SW 1271 (cell line): ENCODE measurements at places on chromosomes 7 and 10.

GRCh38 chr7:49580761-49581160 is 192.7 kb upstream of the VWC2 start:
- no peak for DNase-seq

GRCh38 chr10:62081341-62082270 is 180.1 kb downstream of the ARID5B start:
- no peak for DNase-seq

GRCh38 chr7:5132539-5132938 is 57.5 kb upstream of the WIPI2 start:
- no peak for DNase-seq

DNA sequence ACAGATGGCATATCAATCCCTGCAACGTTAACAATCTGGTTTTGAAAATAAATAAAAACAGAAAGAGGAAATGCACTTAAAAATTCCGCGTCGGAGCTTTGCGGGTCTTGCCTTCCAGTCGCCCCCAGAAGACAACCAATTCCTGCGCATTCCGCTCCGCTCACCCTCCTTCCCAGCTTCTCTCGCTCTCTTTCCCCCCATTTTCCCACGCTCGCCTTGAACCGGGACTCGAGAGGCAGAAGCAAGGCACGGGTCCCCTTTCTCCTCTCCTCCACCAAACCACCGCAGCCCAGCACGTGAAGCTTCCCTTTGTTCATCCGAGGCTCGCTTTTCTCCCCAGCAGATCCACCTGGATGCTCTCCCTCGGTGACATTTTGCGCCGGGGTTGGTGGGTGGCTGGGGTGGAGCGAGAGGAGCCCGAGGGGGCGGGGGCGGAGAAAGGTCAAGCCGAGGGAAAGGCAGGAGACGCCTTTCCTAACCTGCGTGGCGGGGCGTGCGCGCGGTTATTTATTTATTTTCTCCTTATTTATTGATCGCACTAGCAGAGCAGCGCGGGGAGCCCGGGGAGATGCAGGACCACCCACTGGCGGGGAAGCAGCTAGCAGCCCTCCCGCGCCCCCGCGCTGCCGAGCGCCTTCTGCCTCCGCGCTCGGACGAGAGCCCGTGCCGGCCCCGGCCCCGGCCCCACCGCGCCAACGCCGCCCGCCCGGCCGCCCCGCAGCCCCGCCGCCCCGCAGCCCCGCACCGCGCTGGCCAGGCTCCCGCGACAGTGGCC is at the start of gene KCND2:
Gene KCND2, plus strand, starts transcription at position 475 of the 775 bp plus-strand sequence.
- DNase-seq, result no peak

GRCh38 chr10:11595395-11595692 is 16.1 kb downstream of the USP6NL start:
- no peak for DNase-seq

DNA sequence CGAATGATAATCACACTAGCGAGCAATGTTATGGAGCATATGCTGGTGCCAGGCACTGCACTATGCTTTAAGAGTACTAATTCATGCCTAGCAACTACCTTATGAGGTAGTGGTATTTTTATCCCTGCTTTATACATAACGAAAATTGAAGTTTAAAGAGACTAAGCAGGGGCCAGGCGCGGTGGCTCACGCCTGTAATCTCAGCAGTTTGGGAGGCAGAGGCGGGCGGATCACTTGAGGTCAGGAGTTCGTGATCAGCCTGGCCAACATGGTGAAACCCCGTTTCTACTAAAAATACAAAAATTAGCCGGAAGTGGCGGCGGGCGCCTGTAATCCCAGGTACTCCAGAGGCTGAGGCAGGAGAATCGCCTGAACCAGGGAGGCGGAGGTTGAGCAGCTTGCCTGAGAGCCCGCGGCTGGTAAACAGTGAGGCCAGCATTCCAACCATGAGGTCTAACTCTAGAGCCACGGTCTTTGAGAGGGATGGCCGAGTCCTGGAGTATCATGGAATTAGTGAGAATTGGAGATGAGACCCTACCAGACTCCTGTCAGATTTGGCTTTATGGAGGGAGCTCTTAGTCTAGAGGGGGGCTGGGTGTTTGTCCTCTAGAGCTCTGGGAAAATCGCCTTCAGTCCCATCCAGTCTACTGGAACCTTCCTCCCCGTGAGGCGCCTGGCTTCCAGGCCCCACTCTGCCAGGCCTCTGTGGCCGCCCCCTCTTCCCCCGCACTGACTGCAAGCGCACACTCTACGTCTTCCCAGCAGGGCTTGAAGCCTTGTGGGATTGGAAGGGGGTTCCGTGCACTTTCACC is 11.6 kb downstream of the TLX1 start:
- no peak for DNase-seq

GRCh38 chr10:69965086-69965485 is 87.6 kb upstream of the MACROH2A2 start:
- DNase-seq, result no peak

GRCh38 chr10:19935176-19935575 is 118.9 kb downstream of the PLXDC2 start:
- no peak for DNase-seq

- no peak for DNase-seq
Measured at GRCh38 chr7:40239755-40240303, 105.0 kb downstream of the SUGCT start.

GRCh38 chr10:119494236-119495020 is 48.1 kb downstream of the RGS10 start:
- no peak for DNase-seq

GRCh38 chr7:90771281-90771680 is 175.2 kb downstream of the CDK14 start:
- DNase-seq, result no peak

DNA sequence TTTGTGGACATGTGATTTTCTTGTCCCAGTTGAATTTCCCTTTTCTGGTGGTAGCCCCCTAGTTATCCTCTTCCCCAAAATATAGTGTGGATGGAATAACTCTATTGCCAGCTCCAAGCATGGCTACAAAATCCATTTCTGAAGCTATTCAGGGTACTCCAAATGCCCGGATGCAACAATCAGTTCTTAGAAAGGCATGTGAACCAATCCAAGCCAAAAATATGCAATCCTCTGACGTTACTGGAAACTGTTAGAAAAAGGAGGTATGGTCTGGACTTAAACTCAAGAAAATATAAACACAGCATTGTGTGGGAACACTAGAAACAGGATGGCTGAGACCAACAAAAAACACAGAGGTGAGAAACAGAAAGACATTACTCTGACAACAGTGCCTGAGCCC is 347.0 kb downstream of the GPAM start:
- no peak for DNase-seq

DNA sequence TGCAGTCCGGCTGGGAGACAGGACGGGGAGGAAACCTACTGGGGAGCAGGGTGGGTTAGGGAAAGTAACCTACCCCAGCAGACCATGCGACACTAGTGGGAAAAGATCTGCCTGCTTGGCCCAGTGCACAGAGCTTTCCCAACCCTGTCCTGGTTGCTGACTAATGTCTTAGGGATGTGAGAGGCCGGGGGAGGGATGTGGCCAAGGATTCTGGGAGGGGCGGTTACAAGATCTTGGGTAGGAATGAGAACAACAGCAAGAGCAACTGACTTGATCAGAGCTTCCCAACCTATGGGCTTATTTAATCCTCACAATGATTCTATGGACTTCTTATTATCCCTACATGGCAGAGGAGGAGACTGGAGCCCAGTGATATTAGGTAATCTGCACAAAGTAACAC is 24.0 kb upstream of the EIF5AL1 start:
- DNase-seq, result no peak

DNA sequence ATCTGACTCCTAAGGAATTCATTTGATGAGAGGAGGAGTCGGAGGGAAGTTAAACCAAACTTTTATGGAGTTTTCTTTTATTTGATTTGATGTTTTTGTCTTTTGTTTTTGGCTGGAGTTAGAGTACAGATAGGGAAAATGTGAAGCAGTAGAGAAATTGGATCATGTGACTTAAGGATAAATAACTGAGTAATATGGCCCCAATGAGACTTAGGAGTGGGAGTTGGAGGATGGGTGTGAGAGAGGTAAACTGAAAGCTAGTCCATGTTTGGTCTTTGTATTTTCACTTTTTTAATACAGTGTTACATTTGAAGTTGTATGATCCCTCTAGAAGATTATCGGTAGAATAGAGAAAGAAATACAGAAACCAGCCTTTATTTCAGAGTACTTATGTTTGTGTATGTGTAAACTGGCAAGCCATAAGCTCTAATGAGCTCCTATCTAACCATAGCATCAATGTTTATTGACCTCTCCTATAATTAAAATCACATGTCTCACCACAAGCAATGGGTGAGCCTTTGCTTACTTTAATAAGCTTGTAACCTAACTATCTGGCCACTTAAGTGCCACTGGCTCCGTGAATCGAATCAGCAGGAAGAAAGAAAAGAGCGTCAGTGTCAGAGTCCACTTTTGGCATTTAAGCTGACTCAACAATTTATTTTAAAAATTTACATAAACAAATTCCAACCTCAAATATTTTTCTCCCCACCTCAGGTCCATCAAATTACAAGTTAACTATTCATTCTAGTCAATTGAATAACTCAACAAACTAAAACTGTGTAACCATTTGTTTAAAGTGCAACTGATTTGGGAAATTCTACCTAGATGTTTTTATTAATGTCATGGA is 113.8 kb downstream of the EPDR1 start:
- no peak for DNase-seq

GRCh38 chr10:88783724-88784123 is 18.8 kb upstream of the LIPM start:
- no peak for DNase-seq

DNA sequence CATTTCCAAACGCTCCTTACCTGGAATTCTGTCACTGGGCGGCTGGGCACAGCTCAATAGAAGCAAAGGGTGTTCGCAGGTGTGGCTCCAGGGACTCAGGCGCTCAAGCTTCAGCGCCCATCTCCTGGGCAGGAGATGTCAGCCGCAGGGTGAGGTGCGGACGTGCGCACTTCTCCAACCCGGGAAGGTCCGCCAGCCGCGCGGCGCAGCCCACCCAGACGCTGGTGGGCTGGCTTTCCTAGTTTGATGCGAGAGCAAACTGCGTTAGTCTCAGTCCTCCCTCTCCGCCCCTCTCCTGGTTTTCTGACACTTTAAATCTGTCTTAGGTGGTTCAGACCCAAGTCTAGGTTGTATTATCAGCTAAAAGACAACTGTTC is 267 bp downstream of the CALCR start:
- DNase-seq, result no peak

DNA sequence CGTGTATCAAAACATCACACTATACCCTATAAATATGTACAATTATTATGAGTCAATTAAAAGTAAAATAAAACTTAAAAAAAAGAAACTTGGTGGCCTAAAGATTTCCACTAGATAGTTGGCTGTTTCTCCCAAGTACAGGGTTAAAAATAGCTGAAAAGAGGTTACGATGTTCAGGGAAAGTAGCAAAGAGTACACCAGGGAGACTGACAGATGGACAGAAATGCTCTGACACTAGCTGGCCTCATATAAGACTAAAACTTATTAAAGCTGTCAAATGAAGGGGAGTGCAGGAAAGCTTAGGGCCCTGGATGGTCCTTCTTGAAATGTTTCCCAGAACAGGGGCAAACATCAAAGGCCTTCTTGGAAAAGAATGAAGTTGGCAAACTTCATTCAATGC is 51.3 kb downstream of the TCAF1 start:
- no peak for DNase-seq

- no peak for DNase-seq
Measured at GRCh38 chr7:16727736-16728135, 25.8 kb upstream of the TSPAN13 start.

GRCh38 chr10:71584461-71584860 is 135.1 kb downstream of the C10orf105 start:
- DNase-seq, result no peak

DNA sequence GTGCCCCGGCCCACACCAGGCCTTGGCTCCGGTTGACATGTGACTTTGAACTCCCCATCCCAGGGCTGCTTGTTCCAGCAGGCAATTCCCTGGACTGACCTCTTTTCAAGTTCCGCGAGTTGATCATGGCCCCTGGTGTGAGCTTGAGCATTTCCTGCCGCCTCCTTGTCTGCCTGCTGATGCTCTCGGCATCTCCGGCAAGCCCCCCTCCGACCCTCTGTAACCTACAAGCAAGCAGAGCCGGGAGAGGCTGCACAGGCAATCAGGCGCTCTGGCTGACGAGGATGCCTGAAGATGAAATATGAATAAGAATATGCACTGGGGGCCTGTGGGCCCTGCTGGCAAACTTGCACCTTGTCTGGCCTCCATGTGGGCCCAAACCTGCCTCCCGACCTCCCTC is 304.9 kb upstream of the MKI67 start:
- no peak for DNase-seq

GRCh38 chr10:6230315-6230714 is 27.6 kb downstream of the PFKFB3 start:
- no peak for DNase-seq

DNA sequence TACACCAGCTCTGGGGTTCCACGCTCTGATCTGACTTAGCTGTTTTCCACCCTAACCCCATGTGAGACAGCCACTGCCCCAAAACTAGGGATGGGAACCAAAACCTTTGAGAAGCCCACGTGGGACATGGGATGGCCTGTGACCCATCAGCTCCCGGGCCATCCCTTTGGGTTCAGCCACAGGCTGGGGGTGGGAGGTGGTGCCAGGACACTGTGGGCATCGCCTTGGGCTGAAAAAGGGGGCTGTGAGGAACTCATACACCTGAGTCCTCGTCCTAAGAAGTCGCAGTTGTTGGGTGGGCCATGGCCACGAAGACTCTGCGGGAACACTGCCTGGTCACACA is 379.1 kb downstream of the DNAJB6 start:
- DNase-seq, result no peak

DNA sequence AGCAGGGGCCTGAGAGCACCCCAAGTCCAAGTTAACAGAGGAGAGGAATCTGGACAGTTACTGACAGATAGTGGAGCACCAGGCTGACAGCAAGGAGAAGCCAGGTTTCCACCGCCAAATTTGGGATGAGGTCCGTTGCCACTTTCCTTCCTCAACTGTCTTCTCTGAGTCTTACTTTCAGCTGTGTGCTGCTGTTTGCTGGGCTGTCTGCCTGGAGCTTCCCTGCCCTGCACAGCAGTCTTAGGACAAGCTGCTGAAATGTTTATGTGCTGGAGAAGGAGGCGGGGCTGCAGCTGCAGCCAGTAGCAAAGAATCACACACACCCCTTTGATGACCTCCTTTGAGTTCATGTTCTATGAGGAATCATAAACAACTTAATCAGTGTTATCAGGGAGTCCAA is 17.4 kb upstream of the CYP3A7 start:
- no peak for DNase-seq

DNA sequence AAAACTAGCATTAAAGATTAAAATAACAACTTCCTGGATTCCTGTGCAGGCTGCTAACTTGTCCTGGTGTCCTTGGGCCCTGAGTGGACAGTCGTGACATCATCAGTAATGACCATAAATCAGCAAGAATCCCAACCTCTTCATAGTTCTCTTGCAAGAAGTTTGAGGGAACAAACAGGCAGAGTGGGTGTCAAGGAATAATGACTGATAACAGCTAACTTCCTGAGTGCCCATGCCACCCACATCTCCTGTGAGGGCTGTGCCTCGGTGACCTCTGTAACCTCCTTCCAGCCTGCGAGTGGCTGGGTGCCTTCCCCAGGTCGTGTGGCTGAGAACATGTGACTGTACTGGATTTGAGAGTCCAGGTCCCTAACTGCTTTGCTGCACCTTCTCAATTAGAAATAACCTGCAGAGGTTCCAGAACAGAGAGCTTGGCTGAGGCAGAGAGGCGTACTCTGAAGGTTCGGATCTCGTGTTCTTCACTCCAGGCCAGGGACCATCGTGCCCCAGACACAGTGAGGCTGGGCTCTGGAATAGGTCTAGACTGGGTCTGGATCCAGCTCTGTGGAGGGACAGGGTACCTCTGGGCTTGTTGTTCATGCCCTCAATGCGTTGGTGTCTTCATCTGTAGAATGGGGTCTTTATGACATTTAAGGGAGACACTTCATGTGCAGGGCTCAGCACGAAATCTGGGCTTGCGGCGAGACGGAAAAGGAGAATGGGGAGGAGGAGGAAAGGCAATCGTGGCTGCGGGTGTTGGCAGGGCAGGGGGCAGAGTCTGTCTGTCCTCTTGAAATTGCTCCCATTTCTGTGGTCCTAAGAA is 313.1 kb upstream of the ZNF32 start:
- no peak for DNase-seq
